ENCODE measurements at places on chromosomes 7 and 10.

GRCh38 chr7:31100445-31100844 is 48.3 kb downstream of the ADCYAP1R1 start:
- no peak for DNase-seq

GRCh38 chr7:158751751-158752150 is 47.1 kb upstream of the NCAPG2 start:
- DNase-seq, result no peak

- no peak for DNase-seq
Measured at GRCh38 chr10:110017052-110017451, 9.3 kb downstream of the ADD3 start.

DNA sequence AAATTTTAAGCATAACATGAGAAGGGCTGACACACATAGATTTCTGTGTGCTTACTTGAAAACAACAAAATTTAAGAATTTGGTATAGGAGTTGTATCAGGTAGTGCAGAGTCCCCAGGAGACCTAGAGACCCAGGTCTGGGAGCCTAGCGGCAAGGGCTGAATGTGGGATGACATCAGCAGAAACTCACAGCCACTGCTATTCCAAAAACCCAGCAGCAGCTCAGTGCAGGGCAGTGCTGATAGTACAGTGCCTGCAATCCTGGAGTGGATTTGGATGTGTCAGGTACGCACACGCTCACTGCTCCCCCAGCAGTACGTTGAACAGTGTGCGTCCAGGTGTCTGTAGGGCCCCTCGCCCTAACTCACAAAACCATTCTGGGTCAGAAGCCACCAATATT is 87.1 kb downstream of the EGFR start:
- no peak for DNase-seq

GRCh38 chr10:26296360-26296759 is 79.8 kb downstream of the GAD2 start:
- DNase-seq, result no peak
